ENCODE measurements at places on chromosomes 4 and X.

DNA sequence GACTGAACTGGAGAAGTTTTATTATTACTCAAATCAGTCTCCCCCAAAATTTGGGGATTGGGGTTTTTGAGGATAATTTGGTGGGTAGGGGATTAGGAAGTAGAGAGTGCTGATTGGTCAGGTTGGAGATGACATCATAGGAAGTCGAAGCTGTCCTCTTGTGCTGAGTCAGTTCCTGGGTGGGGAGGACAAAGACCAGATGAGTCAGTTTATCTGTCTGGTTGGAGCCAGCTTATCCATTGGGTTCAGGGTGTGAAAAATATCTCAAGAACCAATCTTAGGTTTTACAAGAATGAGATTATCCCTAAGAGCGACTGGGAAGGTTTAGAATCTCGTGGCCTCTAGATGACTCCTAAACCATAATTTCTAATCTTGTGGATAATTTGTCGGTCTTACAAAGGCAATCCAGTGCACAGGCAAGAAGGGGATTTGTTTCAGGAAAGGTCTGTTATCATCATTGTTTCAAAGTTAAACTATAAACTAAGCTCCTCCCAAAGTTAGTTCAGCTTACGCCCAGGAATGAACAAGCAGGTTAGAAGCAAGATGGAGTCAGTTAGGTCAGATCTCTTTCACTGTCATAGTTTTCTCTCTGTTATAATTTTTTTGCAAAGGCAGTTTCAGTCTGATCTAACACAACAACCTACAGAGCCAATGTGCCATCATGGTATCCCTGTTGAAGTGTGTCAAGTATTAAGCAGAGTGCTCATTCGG, 274.5 kb downstream of the SLC7A11 start:
- DNase-seq: no peak

DNA sequence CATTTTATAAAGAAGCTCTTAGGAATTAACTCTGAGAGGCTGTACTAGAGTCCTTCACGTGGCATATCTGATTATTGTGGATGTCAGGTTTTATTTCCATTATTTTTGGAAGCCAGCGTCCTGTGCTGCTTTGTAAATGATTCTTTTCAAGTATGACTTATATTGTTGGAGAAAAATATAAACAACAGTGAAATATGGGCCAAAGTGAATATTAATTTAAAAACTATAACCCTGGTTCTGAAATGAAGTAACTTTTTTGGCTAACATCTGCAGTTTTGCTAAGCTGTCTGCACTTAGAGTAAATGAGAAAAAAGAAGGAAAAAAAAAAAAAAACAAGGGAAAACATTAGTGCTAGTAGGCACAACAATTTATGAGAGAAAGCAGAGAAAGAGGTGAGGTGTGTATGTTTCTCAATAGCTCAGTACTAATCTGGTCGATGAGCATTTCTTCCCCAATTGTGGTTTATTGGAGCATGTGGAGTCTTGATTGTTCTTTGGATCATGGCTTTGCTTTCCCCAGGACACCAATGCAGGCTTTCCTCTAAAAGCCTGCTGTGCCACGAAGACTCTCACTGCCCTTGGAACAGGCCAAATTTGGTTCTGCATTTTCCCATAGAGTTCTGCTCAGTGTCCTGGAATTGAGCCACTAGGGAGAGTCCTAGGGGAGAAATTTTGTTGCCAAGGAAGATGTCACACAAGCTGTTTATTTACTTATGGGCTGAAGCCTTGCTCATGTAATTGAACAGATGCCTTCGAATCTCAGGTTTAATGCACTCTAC, 273.3 kb downstream of the DKK2 start:
- DNase-seq: no peak

DNA sequence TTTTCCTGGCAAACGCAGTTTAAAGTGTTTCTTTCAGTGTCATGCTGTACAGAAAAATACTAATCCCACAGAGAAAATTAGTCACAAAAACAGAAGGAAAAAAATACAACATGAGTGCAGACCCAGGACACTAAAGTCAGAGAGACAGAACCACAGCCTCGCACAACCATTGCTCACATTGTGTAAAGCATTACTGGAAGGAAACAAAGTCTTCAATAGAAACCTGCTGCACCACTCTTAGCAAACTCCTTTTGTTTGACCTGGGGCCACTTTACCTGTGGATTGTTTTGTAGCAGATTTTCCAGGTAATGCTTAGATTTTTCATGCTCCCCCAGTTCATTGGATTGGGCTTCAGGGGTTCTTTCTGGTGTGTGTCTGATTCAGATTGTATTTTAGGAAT, 131.8 kb upstream of the TMLHE start:
- no peak for DNase-seq

- DNase-seq: no peak
Observed at GRCh38 chr4:106063009-106063408, 167.7 kb downstream of the NPNT start.

GRCh38 chrX:40147126-40147952, 49.6 kb upstream of the BCOR start:
- no peak for DNase-seq

DNA sequence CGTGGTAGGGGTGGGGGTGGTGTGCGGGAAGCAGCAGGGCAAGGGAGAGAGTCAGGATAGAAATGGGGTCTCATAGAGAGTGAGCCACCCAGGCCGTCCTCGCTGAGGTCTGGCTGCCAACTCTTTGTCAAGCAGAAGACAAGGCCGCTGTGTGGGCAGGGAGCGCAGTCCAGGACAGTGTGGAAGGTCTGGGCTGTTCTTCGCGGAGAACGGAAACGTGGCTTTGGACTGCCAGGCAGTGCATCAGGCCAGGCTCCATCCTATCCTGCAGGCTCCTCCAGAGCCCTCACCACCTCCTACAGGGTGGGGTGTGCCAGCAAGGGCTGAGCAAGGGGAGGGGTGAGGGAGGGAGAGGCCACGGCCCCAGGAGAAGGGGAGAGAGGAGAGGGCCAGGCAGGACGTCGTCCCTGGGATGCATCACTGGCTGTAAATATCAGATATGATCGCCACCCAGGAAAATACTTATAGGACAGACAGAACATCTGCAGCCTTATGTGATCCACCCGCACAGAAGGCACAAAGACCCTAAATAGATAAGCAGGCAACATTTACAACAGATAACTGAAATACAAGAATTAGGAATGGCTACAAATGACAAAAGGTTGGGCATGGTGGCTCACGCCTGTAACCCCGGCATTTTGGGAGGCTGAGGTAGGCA, 85.3 kb downstream of the ABLIM2 start:
- no peak for DNase-seq

DNA sequence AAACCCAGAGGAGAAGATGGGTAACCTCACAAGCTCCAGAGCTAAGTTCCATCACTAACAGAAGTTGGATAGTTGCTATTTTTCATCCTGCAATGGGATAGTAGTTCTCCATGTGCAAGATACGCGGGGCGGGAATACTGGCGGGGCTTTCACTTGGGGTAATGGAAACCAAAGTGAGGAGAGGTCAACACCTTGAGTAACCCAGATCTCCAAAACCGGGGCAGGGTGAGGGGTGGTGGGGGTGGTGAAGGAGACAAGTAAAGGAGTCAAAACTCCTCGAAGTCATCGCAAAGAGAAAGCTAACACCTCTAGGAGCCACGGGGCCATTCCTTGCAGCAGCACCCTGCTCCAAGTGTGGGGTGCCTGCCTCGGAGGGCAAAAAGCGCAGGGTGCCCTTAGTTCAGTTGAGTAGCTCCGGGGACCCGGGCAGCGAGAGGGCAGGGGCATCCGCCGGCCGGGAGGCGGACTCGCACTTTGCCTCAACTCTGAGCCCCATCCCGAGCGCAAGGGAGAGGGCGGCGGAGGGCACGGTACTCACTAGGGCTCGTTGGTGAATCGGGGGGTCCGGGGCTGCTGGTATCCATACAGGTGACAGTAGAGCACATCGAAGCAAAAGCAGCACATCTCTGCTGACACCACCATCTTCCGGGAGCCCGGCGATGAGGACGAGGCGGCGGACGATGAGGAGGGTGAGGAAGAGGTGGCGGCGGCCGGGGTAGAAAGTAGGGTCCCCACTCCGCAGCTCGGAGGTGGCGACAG, 645 bp downstream of the AMMECR1 start:
- DNase-seq: peak; percentile 5

GRCh38 chr4:168830777-168831512, 179.1 kb downstream of the CBR4 start:
- DNase-seq: no peak

GRCh38 chr4:158816955-158817354, 48.1 kb downstream of the FNIP2 start:
- no peak for DNase-seq

GRCh38 chr4:15368856-15369255, 59.0 kb upstream of the C1QTNF7 start:
- no peak for DNase-seq

GRCh38 chrX:136497556-136498052, at the start of gene HTATSF1:
HTATSF1 (plus strand) TSS chrX:136497592; CDS start chrX:136497685, 93 bp downstream.
- DNase-seq: no peak

GRCh38 chr4:159266981-159267868, 164.3 kb downstream of the RAPGEF2 start:
- no peak for DNase-seq
